ENCODE measurements at places on chromosomes 13 and 19.
A peak's percentile ranks its signal among the peaks of the same experiment; 100 is the strongest.

- no peak for DNase-seq
Measured at GRCh38 chr13:67966065-67966464, 735.9 kb upstream of the PCDH9 start.

DNA sequence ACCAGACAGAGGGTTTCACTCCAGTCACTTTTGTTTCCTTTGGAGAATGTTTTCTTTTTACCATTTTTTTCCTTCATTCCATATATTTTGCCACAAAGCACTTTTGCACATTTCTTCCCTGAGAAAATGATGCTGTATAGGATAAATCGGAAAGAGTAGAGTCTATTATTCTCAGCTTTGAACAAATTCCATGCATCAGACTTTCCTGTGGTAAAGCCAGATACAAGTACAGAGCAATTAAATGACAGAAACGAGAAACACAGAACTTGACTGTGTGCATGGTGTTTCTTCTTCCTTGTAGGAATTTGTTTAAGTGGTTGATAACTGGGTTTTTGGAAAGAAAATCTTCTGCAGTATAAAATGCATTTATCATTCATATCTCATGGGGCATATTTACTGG is 107.4 kb upstream of the CSNK1A1L start:
- DNase-seq: no peak

DNA sequence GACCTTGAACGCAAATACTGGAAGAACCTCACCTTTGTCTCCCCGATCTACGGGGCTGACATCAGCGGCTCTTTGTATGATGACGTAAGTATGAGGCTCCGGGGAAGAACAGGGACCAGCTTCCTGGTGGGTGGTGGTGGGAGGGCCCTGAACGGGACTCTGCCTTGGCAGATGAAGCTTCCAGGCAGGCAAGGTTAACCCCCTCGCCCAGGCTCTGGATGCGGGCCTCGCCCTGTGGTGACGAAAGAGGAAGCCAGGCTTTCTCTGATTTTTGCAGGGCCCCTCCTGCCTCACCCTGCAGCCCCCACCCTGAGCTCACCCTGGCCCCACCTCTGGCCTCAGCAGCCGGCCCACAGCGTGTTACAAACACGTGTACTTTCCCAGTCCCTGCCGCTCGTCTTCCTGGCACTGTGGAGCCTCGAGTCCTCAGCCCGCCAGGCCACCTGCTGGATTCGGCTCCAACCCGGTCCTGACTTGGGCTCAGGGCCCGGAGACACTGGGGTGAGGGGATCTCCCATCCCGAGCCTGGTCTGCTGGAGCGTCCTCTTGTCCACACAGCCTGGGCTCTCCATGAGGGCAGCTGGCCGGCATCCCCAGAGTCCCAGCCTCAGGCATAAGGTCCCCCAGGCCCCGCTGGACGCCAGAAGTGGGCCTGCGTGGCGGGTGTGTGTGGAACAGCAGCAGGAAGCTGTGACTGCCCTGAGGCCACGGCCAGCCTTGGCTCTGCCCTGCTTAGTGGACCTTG is 72.4 kb downstream of the KDM4B start:
- DNase-seq: no peak

DNA sequence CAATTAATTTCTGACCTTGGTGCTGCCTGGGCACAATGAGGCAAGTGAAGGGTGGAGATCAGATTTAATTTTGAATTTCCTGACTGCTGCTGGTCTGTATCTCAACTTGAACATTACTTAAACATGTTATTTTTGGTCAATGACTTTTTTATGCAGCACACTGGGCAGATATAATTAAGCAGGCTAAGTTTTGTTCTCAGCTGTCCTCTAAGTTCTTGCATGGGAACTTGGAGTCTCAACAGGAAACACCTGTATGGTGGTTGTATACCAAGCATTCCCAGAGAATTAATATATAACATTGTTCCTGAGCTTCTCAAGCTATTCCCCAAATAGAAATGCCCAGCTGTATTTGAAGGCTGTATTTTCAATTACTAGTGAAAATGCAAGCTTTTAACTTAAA is 113.5 kb upstream of the EDNRB start:
- DNase-seq: no peak

DNA sequence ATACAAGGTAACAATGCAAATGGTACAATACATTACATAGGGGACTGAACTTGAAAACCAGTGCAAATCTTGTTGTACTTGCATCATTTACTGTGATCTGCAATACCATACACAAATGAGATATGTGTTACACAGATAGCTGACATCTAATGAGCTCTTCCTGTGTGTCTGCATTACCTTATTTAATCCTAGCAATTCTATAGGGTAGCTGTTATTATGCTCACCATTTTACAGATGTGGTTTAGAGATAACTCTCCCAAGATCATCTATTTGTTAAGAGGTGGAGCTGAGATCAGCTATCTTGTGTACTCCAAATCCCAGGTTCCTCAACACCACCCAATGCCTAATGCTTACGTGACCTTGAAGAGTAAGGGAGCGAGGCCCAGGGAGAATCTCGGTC is 21.4 kb upstream of the SERP2 start:
- DNase-seq: no peak

DNA sequence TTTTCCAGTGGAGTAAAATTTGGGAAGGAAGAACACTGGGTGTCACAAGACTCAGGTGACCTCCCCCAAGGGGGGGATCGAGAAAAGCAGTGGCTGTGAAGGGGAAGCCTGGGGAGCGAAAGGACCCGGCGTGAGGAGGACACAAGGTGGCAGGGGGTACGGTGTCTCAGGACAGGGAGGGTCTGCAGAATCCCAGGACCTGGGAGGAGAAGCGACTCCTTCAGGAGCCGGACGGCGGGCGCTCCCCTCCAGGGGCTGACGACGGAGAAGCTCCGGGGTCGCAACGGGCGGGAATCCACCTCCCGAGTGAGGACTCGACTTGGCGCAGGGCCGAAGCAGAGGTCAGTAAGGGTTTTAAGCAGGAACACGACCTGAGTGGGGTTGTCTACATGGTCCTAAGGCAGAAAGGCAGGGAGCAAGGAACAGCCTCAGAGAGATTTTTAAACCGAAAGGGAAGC is 529 bp downstream of the ZNF836 start:
- DNase-seq: no peak

- DNase-seq: no peak
Measured at GRCh38 chr13:60757501-60758215, 360.6 kb downstream of the TDRD3 start.

DNA sequence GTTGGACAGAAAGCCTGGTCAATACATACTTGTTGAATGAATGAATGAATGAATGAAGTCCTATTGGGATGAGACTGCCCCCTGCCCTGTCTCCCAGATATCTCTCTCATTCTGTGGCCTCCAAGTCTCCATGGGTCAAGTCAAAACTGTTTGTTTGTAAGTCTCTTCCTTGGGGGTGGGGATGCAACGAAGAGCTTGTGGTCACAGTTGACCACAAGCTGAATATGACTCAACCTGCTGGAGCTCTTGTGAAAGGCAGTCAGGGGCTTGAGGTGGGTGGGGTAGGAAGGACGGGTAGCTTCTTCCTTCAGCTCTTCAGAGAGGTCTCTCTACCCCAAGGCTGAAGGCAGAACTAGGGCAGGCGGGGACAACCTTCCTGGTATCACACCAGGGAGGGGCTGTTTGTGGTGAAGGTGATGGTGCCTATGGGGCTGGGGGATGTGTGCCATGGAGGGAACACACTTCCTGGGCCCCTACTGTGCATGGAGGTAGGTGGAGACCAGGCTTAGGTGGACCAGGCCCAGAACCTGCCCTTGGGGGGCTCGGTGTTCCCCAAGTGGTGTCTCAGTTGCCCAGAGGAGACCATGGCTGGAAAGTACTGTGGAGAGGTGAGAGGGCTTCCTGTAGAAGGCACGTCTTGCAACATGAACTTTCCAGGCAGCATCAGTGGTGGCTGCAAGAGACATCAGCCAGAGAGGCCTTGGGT is 8.0 kb downstream of the MYO1F start:
- peak; percentile 64 for DNase-seq

DNA sequence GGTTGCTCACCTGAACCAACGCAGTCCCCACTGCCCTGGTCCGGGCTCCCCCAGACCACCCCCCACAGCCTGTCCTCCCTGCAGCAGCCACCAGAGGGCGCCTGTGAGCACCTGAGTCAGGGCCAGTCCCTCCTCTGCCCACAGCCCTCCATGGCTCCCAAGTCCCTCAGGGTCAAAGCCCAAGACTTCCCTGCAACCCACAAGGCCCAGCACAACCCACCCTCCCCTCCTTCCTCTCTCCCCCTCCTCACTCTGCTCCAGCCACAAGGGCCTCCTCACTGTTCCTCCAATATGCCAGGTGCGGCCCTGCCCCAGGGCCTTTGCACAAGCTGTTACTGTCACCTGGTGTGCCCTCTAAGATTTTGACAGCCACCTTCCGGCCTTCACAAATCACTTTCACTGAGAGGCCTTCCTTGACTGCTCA is 10.9 kb downstream of the GNA15 start:
- DNase-seq: no peak

- no peak for DNase-seq
Measured at GRCh38 chr13:99320693-99321481, 13.7 kb upstream of the GPR183 start.

GRCh38 chr19:57363688-57364181 is 384 bp downstream of the TRAPPC2B start:
- no peak for DNase-seq

DNA sequence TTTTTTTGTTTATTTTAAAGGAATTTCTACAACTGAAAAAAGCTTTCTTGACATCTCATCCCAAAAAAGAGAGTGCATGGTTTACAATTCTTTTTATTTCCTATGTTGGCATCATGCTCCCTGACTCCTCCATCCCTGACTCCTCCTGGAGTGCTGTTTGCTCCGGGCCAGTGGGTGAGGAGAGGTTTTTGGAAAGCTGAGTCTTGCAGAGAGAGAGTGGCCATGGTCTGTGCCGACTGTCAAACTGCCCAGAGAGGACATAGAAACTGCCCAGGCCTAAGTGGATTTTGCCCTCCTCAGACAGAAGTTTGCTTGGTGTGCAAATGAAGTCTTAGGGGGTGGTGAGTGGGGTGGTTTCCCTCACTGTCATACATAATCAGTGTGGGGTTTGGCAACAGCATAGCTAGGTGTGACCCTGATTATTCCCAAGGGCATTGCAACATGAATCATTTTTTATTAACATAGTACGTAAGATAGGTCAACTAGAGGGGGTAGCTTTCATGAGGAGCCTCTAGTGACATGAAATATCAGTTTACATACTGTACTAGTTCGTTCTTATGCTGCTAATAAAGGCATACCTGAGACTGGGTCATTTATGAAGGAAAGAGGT is 179.8 kb upstream of the UBL3 start:
- DNase-seq: no peak

DNA sequence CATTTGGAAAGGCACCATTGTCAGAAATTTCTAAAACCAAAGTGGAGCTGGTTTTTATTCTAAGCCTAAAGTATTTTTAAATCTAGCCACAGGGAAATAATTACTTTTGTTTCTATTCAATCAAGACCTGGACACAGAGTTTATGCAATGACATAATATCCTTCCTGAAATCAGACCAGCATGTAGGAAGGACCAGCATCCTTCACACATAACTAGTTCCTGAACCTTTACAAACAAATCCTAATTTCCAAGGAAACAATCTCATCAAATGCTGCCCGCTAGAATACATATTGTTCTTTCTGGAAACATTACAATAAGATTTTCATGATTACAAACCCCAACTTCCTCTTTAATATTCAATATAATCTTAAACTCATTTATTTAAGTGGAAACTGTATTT is 1.5 kb downstream of the STARD13 start:
- no peak for DNase-seq

DNA sequence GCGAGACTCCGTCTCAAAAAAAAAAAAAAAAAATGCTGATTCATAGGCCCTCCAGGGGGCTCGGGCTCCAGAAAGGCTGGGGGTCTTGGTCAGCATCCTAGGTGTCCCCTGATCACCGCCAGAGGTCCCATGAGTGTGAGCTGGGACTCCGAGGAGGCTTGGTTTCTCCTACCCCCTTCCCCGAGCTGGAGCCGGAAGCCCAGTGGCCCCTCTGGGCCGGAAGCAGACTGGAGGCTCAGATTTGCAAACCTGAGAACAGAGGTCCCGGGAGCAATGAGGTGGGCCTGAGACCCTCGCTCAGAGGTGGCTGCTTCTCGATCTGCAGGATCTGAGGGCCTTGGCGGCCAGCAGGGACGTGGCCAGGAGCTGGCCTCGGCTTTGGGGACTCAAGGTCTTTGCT is 41.5 kb downstream of the EFNA2 start:
- no peak for DNase-seq

GRCh38 chr19:5680437-5681368 is at the start of the genes HSD11B1L and MICOS13:
HSD11B1L (plus strand) TSS chr19:5681027; CDS start chr19:5684833, 3,806 bp downstream.
MICOS13 (minus strand) TSS chr19:5680516; CDS start chr19:5680486, 30 bp downstream.
- DNase-seq: peak; percentile 97

GRCh38 chr19:17091758-17092333 is 16.3 kb downstream of the MYO9B start:
- no peak for DNase-seq

DNA sequence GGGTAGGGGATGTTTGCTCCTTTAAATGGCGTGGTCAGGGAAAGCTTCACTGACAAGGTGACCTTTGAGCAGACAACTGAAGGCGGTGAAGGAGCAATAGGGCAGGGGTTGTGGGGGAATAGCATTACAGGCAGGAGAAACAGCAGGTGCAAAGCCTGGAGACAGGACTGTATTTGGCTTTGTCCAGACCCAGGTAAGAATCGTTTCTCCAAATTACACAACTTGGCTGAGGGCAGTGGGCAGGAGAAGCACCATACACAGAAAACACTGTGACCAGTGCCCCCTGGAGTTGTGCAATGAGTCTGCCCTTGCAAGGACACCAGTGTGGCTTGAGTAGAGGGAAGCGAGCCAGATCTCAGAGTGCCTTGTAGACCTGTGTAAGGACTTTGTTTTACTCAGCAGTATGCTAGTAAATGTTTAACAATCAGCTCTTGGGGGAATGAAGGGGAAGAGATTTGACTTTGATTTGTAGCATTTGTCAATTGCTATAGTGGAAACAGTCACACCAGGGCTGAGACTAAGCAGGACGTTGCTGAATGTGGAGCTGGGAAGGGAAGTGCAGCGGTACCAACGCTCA is 360.0 kb downstream of the DCT start:
- no peak for DNase-seq

GRCh38 chr19:38068826-38069225 is 155.2 kb downstream of the DPF1 start:
- no peak for DNase-seq

- DNase-seq: no peak
Measured at GRCh38 chr13:25046274-25046984, 49.5 kb upstream of the PABPC3 start.

GRCh38 chr19:10079031-10079453 is 7.1 kb upstream of the SHFL start:
- no peak for DNase-seq

DNA sequence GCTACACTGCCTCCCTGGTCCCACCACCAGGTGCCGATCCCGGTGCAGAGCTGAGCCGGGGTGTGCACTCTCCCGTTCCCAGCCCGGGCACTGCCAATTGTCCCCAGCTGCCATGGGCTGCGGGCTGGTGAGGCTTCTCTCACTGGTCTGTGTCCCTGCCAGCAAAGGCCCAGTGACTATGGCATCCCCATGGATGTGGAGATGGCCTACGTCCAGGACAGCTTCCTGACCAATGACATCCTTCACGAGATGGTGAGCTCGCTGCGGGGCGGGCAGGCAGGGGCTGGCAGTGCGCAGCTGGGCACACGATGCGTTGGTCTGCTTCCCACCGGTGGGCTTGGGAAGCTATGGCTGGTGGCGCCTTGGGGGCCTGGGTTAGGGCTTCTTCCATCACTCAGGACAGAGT is 14.6 kb downstream of the MPND start:
- DNase-seq: no peak

All from GM06990 (cell line).